Amniotic epithelial cell (primary cell): ENCODE measurements at places on chromosomes 11 and 22.

DNA sequence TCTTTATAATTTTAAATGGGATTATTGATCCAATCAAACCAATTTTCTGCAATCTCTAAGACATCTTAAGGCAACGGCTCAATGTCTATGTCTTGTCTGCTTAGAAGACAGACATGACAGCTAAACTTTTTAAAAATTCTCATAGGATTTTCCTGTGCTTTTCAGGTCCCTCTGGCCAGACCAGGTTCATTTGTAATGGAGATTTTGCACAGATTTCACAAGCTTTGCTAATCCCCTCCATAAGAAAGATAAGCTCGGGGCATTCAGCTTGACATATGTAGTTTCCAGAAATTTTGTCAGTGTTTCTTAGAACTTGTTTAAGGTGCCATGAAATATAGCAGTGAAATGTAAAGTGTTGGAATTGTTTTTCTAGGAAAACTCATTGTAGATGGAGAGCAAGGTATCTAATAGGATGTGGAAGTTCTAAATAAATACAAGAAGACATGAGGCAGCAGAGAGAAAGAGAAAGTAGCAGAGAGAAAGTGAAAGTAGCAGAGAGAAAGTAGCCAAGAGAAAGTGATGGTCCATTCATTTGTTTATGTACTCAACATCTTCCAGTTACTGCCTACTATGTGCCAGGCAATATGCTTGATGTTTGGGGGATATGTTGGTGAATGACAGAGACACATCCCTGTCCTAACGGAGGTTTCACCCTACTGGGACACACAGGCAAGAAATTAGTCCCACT is 219.1 kb upstream of the ARHGAP42 start:
- peak; percentile 28 for DNase-seq

- no peak for DNase-seq
Observed at GRCh38 chr11:81129618-81130017, 1604.0 kb downstream of the FAM181B start.

DNA sequence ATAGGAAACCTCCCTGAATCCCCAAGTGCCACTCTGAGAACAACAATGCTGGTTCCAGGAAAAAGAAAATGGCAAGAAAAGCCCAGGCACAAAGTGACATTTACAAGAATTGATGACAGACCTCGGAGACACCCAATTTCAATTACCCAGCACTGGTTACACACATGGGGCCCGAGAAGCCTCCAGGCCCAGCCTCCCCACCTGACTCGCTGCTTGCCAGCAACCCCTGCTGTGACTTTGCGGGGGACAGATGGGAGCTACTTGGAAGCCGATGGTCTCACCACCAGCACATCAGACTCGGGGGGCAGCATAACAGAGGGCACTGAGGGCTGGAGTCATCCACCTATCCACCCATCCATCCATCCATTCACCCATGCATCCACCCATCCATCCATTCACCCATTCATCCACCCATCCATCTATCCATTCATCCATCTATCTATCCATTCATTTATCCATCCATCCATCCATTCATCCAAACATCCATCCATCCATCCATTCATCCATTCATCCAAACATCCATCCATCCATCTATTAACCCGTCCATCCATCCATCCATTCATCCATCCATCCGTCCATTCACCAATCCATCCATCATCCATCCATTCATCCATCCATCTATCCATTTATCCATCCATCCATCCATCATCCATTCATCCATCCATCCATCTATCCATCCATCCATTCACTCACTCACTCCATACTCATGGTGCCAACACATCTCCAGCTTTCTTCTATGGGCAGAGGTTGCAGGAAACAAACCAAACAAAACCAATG is 567.6 kb downstream of the BRD1 start:
- no peak for DNase-seq

- no peak for DNase-seq
Observed at GRCh38 chr11:121467965-121468364, 15.2 kb upstream of the SORL1-AS1 start.

- DNase-seq: no peak
Observed at GRCh38 chr11:9524001-9524400, 49.5 kb upstream of the WEE1 start.

DNA sequence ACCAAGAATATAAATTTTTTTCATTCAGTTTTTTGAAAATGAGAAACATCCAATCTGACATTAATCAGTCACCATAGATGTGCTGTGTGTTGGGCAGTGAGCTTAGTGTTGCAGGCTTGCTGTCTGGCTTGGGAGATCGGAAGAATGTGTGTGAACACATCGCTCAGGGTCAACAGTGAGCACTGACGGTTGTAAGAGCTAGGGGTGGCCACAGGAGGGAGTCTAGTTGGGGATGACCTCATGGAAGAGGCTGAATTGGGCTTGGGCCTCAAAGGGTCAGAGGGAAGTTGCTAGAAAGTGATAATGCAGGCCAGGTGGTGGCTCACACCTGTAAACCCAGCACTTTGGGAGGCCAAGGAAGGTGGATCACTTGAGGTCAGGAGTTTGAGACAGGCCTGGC is 375.4 kb downstream of the DDX10 start:
- no peak for DNase-seq

GRCh38 chr11:104531894-104532293 is 366.4 kb downstream of the CASP12 start:
- DNase-seq: no peak
